ENCODE measurements at places on chromosomes 11 and 22.

GRCh38 chr11:117959438-117960149 is 26.6 kb upstream of the IL10RA start:
- DNase-seq, result no peak

- DNase-seq, result no peak
Observed at GRCh38 chr11:65526744-65527143, 1.9 kb downstream of the SCYL1 start.

- no peak for DNase-seq
Observed at GRCh38 chr22:38850399-38850798, 6.6 kb upstream of the NPTXR start.

DNA sequence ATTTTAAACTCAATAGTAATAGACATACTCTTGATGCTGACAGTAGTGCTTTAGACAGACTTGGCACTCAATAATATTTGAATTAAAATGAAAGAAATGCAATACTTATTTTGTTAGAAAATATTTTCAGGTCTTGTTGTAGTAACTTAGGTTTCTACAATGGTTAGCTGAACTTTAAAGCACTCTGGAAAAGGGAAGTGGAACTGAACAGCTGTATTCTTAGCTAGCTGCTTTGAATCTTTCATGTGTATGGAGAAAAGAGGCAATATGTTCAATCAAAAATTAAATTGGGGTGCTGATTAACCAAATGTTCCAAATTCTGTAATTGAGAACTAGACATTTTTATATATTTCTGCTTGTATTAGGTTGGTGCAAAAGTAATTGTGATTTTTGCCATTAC is 517.9 kb upstream of the RAG2 start:
- no peak for DNase-seq

DNA sequence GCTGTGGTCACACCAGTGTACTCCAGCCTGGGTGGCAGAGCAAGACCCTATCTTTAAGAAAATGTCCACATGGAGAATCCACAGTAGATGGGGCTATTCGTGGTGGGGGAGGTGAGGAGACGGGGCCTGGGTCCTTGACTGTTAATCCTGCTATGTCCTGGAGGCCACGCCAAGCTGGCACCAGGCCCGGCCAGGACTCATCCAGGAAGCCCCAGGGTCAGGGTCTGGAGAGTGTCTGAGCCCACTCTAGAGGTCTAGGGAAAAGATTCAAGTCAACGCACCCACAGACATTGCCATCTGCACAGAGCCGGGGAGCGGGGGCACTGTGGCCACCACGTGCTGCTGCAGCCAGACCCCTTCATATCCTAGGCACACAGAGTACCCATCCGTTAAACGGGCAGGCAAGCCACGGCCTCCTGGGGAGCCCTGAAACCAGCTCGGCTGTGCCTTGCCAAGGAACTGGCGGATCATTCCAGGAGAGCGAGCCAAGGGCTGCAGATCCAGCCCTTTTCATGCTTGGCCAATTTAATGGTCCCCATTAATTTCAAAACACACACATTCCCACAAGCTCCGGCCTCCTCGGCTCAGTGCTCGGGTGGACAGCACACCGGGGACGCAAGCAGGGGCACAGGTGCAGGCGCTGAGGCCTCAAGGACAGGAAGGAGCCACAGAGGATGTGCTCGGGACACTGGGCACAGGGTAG is 24.7 kb downstream of the MACROD1 start:
- no peak for DNase-seq

GRCh38 chr11:12777208-12777874 is 103.1 kb downstream of the TEAD1 start:
- DNase-seq, result no peak

GRCh38 chr22:46390652-46391301 is 55.3 kb downstream of the TRMU start:
- no peak for DNase-seq

- DNase-seq, result no peak
Observed at GRCh38 chr11:2293984-2294925, 7.5 kb downstream of the C11orf21 start.

DNA sequence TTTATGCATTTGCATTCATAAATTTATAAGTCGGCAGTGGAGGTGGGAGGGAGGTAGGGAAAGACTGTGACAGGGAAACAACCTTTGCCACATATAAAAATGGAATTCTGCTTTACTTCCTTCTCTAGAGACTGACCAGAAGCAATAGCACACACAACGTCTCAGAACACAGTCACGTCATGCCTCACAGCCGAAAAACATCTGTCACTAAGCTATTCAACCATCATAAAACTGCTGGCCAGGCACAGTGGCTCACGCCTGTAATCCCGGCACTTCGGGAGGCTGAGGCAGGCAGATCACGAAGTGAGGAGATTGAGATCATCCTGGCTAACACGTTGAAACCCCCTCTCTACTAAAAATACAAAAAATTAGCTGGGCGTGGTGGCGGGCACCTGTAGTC is 101.0 kb upstream of the CHRM4 start:
- no peak for DNase-seq

DNA sequence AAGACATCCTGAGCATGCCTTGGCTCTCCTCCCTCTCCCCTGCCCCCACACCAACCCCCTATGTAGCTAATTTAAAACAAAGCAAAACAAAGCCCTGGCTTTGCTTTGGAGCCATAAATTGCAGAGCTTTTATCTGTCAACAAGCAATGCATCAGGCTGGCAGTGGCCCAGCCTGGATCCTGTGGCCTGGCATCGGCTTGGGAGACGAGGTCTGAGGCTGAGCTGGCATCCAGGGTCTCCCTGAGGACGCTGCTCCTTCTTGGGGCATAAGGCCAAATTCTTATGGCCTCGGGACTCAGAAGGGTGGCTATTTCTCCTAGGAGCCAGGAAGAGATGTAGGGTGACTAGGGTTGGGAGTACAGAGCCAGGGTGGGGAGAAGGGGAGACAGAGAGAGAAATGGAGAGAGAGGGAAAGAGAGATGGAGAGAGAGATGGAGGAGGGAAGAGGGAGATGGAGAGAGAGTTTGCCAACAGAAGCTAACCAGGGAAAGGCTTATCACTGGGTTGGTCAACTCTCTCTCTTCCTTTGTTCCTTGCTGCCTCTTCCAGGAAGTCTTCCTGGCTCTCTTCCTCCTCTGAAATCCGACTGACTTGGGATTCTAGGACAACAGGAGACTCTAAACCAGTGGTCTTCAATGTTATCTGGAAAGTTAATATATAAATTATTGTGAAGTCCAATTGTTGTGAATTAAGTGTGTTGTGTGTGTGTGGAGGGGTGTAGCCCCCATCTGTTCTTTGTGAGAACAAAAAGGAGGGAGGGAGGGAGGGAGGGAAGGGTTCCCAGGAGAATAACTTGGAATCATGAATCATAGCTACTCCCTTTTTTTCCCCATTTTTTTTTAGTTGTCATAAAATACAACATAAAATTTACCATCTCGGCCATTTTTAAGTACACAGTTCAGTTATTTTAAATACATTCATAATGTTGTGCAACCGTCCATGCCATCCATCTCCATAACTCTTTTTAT is 29.1 kb downstream of the TSPAN18 start:
- no peak for DNase-seq

DNA sequence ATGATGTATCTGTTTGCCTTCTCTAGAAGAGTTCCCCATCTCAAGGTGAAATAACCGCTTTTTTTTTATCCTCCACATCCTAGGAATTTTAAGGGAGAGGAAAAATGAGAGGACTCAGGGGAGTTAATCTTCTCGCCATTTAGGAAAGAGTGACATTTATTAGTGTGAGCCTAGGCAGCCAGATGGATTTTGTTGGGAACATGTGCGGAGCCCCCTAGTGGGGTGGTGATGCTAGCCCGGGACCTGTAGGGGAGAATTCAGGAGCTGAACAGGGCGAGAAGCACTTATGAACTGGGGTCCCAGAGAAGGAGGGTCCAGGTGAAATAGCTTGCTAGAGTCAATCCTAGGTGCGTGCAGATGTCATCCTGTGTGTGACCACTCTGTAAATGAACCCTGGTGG is 10.7 kb downstream of the IL17RA start:
- DNase-seq, result no peak

GRCh38 chr11:26199331-26200095 is 132.4 kb upstream of the ANO3 start:
- DNase-seq, result no peak

DNA sequence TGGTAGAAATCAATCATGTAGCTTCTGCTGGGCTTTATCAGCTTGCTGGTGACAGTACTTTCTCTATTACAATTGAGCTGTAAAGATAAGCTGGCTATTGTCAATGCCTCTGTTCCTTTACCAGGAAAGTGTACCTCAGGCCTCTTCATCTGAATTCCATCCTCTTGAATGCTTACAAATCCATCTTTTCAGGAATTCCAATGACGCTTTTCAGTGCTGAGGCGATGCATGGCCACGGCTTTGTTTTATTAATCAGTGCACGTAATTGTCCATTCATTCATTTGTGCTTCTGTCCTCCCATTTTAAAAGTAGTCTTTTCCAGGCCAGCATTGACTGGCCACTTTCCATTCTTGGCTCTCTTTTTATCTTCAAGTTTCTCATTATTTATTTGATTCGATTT is 202.0 kb downstream of the PGR start:
- DNase-seq, result no peak

GRCh38 chr11:87219266-87219665 is 181.5 kb downstream of the TMEM135 start:
- DNase-seq, result peak; percentile 28

DNA sequence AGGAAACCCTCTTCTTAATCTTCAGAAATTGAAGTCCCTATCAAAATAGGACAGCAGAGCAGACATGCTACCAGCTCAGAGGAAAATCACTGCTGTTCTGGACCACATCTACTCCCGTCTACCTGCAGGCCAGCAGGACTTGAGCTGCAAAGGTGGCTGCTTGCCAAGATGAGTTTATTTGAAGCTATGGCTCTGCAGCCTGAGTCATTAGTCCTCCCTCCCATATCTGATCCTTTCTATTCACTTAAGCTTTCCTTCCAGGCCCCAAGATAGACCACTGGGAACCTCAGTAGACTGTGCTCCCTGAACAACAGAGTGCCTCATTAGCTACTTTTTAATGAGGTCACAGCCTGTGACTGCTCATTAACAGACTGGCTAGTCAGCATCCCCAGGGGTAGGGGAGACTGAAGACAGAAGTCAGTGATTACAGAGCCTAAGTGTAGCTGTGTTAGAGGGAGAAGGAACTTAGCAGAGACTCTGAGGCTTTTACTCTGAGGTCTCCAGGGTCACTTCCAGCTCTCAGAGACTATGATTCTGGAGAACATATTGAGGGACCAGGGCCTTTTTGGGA is 6.8 kb upstream of the OR10A2 start:
- no peak for DNase-seq

DNA sequence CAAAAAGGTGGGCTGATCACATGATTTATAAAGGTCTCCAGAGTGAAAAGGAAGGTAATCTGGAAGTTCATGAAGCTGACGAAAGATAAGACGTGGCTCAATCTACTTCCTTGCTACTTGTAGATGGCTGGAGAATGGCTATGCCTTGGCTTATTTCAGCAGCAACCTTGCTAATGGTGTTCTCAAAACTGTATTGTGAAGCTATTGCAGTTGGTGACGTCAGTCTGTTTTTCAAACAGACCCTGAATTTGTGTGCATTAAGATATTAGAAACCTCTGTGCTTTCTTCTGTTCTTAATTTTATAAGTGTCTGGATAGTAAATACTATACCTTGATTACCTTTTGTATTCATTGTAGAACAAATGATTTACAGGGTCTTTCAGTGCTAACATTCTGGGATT is 58.3 kb upstream of the C11orf87 start:
- no peak for DNase-seq

DNA sequence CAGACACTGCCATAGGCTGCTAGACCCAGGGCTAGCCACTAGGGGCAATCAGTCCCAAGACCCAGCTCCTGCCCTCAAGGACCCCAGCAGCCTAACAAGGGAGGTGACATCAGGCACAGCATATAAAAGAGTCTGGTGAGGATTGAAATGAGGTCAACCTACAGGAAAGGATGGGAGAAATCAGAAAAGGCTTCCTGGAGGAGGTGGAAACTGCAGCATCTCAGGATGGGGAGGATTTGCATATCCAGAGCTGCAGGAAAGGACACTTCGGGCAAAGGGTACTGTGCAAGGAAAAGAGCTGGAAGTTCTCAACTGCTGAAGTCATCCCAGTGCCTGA is 2.9 kb upstream of the ARFGAP2 start:
- peak; percentile 9 for DNase-seq

DNA sequence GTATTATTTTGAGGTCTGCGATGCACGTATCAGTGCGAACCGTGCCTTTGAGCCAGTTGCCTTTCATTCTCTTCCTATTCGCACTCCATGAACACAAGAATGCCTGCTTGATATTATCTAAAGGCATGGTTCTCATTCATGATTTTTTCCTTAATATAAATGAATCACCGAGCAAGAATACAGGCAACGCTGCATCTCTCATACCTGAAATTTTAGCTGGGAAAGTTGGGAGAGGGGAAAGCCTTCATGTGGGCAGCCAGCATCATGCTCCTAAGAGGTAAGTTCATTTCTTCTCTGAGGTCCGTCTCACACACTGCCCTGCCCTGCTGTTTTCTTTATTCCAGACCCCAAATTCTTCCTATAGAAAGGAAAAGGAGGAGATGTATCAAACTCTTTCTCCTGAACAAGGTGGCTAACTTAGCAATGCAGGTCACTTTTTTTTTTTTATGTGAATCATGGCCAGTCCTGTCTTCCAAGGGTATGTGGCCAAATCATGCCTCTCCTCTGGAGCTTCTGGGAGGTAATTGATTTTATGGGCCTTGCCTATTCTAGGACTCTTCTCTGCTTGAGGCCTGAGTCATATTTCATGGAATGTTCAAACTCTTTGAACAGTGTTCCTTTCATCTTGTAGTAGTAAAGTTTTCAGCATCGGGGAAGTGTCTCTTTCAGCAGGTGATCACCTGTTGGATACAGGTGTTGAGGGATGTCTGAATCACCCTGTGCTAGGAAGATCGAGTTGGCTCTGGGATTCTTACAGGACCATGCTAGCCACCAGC is 3.2 kb downstream of the GLB1L2 start:
- no peak for DNase-seq

DNA sequence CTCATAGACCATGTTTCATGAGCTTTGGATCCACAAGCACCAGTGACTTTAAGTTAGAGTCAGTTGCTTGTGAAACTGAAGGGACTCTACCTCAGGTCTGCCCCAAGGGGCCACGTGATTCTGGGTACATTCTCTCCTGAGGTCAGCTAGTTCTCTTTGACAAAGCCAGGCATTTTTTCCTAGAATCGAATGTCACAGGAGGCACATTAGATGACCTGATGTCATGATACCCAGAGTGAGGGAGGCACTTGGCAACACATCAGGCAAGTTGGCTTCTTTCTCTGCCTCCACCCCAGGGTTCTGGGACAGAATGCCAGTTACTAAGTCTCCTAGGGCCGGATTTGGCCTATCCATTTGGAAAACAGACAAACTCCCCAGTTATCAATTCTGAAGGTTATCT is 93.0 kb downstream of the APIP start:
- DNase-seq, result no peak

GRCh38 chr11:31786996-31787685 is 24.0 kb downstream of the PAX6 start:
- DNase-seq, result no peak

DNA sequence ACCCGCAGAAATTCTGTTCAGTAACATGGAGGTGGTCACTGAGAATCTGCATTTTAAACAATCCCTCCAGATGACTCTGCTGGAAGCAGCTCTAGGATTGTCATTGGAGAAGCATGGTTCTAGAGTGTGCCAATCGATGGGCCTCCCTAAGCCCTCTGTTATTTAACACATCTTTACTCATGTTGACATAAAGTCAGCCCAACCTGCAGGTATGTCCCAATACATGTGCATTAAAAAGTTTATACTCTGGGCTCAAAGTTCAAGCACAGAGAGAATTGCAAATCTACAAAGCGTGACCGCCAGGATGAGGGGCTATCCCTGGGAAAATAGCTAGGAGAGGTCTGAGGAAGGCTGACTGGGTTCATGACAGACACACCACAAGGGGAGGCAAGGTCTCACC is 116.4 kb downstream of the KIRREL3 start:
- DNase-seq, result no peak

GRCh38 chr11:98701541-98701940 is 319.2 kb upstream of the CNTN5 start:
- no peak for DNase-seq
